BJ (cell line): ENCODE measurements at places on chromosomes 13 and 19.

- DNase-seq: no peak
Measured at GRCh38 chr13:95174517-95174916, 126.7 kb downstream of the ABCC4 start.

- DNase-seq: no peak
Measured at GRCh38 chr19:49210108-49210900, 52.7 kb downstream of the TRPM4 start.

DNA sequence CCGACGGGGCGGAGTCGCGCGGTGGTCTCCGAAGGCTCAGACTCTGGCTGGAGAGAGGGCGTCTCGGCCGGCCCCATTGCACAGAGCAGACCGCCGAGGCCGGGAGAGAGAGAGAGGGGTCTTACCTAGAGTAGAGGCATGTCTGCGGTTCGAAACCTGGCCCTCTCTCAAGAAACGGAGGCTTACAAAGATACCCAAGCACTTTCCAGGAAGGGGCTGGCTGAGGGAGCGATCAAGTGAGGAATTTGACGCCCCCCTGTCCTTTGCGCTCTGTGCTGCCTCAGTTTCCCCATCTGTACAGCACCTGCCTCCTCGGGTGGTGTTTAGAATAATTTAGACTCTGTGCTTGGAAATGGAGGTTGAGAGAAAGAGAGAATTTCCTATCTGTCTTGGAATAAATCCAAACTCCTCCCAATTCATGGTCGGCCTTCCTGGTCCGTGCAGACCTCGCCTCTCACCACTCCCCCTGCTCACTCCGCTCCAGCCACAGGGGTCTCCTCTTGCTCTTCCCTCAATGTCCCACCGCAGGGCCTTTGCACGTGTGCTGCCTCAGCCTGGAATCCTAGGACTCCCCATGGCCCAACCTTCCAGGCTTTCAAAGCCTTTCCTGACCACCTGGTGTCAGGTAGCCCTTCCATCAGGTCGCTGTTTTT lies 658 bp upstream of the ISOC2 start:
- DNase-seq: no peak

DNA sequence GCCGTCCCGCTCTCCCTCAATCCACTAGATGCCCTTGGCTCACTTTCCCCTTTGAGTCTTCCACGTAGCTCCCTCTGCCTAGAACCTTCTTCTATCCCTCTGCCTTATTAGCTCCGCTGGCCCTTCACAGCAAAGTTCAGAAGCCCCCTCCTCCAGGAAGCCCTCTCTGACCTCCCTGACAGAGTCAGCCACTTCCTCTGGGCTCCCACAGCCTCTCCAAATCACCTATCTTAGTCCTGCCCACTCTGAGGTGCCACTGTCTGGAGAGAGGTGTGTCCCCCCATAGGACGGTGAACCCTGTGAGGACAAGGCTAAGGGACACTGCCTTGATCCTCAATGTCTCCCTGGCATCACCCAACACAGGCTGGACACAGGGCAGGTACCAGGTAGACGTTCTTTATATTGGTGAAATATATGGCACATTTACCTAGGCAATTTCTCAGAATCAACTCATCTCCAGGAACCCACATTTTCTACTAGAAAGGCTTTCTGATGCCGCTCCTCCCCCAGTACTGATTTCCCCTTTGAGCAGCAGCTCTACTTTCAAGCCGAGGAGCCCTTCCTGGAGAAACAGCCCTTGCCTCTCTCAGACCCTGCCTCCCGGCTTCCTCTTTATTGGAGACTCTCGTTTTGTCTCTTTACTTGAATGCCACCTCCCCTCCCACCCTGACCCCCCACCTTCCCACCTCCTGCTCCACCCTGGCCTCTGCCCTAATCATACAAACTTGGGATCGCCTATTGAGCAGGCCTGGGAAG lies 3.4 kb upstream of the TGFB1 start:
- DNase-seq: no peak

DNA sequence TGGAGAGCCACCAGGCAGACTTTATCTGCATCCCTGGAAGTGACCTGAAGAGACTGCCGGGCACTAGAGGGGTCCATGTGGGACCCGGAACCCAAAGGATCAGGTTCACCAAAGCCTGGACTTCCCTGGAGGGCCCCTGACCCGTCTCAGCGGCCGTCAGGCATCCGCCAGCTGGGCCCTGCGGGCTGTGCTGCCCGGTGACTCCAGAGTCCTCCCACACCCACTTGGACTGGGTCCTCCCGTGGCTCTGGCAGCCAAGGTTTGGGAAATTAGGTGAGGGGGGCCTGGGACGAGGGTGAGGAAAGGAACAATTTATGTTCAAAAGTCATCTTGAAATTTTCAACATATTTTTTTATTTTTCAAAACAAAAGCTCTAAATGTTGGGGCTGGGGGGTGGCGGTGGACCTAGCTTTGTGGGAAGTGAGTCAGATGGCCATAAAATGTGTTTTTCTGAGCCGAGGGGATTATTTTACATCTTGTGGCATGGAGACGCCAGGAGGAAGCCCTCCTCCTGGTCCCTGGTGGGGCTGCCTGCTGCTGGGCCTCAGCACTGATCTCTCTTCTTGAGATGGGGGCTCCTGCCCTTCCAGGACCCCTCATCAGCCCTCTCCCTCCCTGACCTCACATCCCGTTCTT lies 20.2 kb downstream of the CEBPA start:
- no peak for DNase-seq

GRCh38 chr19:55581823-55582223 lies 1.2 kb upstream of the ZNF579 start:
- DNase-seq: no peak
